ENCODE measurements at places on chromosomes 4 and X. TPM values are rescaled to one million over a fixed set of nuclear protein-coding genes. Genes with fewer than 3 reads are reported as not detected.

DNA sequence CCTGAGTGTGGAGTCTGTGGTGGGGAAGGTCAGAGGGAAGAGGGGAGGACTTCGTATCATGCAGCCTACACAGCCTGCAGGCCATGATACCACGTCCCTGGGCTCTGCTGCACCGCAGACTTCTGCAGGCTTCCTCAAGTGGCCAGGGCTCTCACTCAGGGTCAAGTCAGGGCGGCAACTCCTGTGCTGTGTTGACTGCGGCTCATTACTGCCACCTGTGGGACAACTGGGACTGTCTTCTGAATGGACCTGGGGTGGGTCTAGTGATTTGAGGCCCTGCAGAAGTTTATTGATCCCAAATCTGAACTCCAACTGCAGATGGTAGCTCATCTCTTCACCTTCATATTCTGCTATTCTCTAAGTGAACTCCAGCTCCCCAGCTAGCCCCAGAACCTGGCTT, 167.1 kb downstream of the NSUN7 start:
- no peaks in the 10 kb centered on the region for H3K27me3 ChIP-seq
- DNase-seq, result peak; percentile 67
- no peaks in the 10 kb centered on the region for H3K4me1 ChIP-seq
- H3K4me3 ChIP-seq, result no peak overlapping the region
- no peaks in the 10 kb centered on the region for H3K36me3 ChIP-seq

DNA sequence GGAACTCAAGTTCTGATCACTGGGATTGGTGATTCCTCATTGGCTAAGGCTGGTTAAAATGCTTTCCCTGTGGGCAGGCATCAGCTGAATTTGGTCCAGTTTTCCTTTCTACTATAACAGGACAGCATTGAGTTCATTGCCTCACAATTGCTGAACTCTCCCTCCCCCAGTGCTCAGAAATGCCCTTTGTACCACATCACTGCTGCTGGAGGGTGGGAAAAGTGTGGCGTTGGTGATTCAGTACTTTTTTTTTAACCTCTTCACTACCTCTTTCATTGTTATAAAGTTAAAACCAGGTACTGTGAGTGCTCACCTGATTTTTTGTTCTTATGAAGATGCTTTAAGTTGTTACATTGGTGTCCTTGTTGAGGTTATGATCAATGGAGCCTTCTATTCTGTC, 69.3 kb upstream of the IL2 start:
- DNase-seq, result peak; percentile 55
- H3K36me3 ChIP-seq, result no peaks in the 10 kb centered on the region
- H3K4me3 ChIP-seq, result no peak overlapping the region
- H3K4me1 ChIP-seq, result no peaks in the 10 kb centered on the region
- no peaks in the 10 kb centered on the region for H3K27me3 ChIP-seq

DNA sequence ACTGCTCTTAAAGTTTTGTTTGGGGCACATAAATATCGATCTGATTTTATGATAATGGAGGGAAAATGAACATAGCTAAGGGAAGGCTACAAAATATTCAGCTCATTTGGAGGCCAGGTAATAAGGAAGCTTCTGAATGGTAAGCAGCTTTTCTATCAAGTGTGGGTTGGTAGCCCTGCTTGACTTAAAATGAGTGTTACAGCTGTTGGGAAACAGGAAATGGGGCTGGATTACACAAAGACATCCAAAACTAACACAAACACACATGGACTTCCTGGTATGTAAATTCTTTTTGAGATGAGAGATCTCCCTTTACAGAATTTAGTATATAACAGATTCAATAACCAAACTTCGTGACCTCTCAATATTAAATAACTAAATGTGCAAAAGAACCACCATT, 58.0 kb downstream of the FGF16 start:
- DNase-seq, result no peak
- H3K4me1 ChIP-seq, result no peaks in the 10 kb centered on the region
- H3K27me3 ChIP-seq, result no peaks in the 10 kb centered on the region
- H3K36me3 ChIP-seq, result peaks cover 8% of the 10 kb centered on the region
- H3K27ac ChIP-seq, result peak overlapping the region; percentile 43

- no peak overlapping the region for H3K27ac ChIP-seq
- H3K4me1 ChIP-seq, result no peaks in the 10 kb centered on the region
- no peaks in the 10 kb centered on the region for H3K36me3 ChIP-seq
- no peaks in the 10 kb centered on the region for H3K27me3 ChIP-seq
- no peak overlapping the region for H3K4me3 ChIP-seq
These were observed 42.7 kb upstream of the RASSF6 start for GRCh38 chr4:73662709-73663546.

DNA sequence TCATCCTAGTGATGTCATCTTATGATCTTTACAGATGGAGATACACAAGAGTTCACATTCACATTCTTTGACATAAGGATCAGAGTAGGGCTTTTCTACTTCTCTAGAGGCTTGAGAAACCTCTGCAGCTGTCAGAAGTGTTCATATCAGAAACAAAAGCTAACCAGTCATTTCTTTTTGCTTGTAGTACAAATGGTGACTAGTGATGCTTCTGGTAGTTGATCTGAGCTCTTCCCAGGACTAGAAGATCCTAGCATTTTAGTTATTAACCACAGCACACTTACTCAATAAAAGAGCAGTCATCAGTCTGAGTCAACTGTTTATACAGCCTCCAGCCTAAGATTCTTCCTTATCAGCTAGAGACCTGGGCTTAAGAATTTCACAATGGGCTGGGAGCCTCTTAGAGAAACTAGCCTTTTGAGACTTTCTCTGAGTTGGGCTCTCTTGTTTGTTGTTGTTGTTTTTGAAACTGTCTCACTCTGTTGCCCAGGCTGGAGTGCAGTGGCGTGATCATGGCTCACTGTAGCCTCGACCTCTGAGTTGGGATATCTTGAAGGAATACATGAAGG, 84.1 kb downstream of the TMEM164 start:
- no peak overlapping the region for H3K27ac ChIP-seq
- no peak for DNase-seq
- no peak overlapping the region for H3K4me3 ChIP-seq
- no peaks in the 10 kb centered on the region for H3K27me3 ChIP-seq
- H3K36me3 ChIP-seq, result no peaks in the 10 kb centered on the region

LPAR4 gene
- 0.77 TPM for total RNA-seq

- peak overlapping the region; percentile 79 for H3K4me3 ChIP-seq
- H3K27ac ChIP-seq, result peak overlapping the region; percentile 44
- H3K4me1 ChIP-seq, result peaks cover 16% of the 10 kb centered on the region
- peak; percentile 75 for DNase-seq
These were observed 789 bp downstream of the ARHGAP10 start for GRCh38 chr4:147732518-147733235.

DNA sequence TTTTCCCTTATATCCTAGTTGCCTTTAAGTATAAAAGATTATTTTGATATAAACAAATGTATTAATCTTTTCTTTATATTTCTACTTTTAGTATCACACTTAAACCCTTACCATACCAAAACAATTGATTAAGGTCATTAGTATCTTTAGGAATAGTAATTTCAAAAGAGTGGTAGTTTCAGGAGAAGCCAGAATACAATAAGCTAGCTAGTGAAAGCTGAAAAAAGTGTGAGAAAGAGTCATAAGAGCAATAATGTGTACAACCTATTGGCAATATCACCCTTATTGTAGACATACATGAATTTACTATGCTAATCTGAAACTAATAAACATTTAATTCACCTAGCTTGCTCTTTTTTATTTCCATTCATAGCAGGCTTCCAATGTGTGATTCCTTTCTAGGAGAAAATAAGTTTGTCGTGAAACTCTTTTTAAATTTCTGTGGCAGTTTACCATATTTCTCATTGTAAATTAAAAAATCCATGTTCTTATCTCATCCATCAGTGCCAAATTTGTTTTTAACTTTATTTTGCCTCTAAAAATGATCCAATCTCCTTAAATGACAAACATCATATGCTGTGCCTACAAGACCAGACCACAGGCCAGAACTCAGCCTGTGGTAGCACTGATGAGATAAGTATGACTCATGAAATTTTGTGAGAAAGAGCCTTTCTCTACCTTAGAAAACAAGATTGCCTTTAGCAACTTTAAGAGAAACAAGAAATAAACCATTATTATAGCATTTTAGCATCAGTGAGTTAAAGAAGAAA, 8.1 kb downstream of the NEK1 start:
- no peaks in the 10 kb centered on the region for H3K4me1 ChIP-seq
- no peak overlapping the region for H3K27ac ChIP-seq
- DNase-seq, result no peak
- H3K4me3 ChIP-seq, result no peak overlapping the region
- no peaks in the 10 kb centered on the region for H3K27me3 ChIP-seq

DNA sequence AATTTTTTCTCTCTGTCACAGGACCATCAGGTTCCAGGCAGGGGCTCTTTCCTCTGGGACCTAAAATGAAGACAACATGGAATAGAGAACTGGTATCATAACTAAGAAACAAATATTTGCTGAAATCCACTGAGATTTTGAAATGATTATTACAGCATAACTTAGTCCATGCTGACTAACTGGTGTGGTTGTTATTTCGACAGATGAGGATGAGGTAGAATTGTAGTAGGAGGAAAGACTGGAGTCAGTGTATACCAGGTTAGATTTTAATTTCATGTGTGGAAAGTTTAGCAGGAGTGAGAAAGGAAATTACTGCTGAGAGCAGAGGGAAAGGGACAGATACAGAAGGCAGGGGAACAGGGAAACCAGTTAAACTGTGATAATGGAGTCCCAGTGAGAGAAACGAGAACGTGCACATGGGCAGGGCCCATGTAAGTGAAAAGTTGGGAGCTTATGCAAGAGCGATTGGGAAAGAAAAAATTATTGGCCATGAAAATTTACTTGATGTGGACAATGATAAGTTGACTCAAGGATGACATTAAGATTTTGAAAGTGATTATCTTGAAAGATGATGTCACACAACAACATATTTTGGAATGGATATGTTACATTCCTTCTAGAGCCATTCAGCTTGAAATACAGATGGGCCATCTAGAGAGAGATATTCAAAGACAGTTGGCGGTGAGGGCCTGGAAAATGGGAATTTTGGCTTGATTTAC, 98.7 kb upstream of the DDIT4L start:
- H3K36me3 ChIP-seq, result no peaks in the 10 kb centered on the region
- no peak overlapping the region for H3K4me3 ChIP-seq
- no peaks in the 10 kb centered on the region for H3K4me1 ChIP-seq

- no peak for DNase-seq
- peaks cover 5% of the 10 kb centered on the region for H3K4me1 ChIP-seq
- H3K27me3 ChIP-seq, result no peaks in the 10 kb centered on the region
- H3K27ac ChIP-seq, result peak overlapping the region; percentile 6
- H3K4me3 ChIP-seq, result no peak overlapping the region
These were observed 96.4 kb downstream of the GPC3 start for GRCh38 chrX:133888984-133889383.

GRCh38 chr4:70718811-70719604, 2.8 kb upstream of the RUFY3 start:
- no peak overlapping the region for H3K27ac ChIP-seq
- no peaks in the 10 kb centered on the region for H3K27me3 ChIP-seq
- peak; percentile 8 for DNase-seq
- peaks cover 5% of the 10 kb centered on the region for H3K4me1 ChIP-seq

- H3K4me1 ChIP-seq, result no peaks in the 10 kb centered on the region
- H3K36me3 ChIP-seq, result no peaks in the 10 kb centered on the region
- no peak overlapping the region for H3K27ac ChIP-seq
- H3K4me3 ChIP-seq, result no peak overlapping the region
- no peaks in the 10 kb centered on the region for H3K27me3 ChIP-seq
These were observed 34.6 kb downstream of the UGT2A3 start for GRCh38 chr4:68917016-68917415.

DNA sequence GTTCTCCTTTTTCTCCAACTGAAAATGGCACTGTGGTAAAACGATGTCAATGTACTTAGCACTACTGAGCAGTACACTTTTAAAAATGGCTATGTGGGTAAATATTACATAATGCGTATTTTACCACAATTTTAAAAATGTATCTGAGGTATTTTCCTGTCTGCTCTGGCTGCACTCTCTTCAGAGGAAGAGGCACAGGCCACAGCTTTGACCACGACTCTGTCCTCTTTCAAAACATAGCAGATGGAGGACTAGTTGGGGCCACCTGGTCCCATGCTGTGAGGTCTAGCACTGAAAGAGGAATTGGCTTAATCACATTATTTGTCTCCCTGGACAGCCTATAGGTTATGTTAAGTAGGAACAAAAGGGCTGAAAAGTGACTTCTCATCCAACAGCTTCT, 5.2 kb downstream of the KCNE5 start:
- no peaks in the 10 kb centered on the region for H3K27me3 ChIP-seq
- no peaks in the 10 kb centered on the region for H3K36me3 ChIP-seq
- H3K4me3 ChIP-seq, result no peak overlapping the region
- DNase-seq, result no peak

DNA sequence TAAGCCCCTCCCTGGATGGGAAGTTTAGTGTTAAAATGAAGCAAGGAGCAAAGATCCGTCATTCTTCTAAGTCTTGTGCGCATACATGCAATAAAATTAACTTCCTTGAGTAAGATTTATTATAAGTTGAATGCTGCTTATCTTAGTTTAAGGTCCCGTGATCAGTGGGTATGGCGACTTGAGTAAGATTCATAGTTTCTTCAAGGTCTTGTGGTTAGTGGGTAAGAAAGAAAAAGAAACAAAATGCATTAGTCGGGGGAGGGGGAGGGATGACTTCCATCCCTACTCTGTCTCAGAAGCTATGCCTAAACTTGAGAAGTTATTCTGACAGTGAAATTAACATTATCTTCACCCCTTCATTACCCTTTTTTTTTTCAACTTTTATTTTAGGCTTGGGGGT, 127.3 kb upstream of the MAGEB16 start:
- no peak overlapping the region for H3K4me3 ChIP-seq
- H3K36me3 ChIP-seq, result no peaks in the 10 kb centered on the region
- DNase-seq, result no peak

DNA sequence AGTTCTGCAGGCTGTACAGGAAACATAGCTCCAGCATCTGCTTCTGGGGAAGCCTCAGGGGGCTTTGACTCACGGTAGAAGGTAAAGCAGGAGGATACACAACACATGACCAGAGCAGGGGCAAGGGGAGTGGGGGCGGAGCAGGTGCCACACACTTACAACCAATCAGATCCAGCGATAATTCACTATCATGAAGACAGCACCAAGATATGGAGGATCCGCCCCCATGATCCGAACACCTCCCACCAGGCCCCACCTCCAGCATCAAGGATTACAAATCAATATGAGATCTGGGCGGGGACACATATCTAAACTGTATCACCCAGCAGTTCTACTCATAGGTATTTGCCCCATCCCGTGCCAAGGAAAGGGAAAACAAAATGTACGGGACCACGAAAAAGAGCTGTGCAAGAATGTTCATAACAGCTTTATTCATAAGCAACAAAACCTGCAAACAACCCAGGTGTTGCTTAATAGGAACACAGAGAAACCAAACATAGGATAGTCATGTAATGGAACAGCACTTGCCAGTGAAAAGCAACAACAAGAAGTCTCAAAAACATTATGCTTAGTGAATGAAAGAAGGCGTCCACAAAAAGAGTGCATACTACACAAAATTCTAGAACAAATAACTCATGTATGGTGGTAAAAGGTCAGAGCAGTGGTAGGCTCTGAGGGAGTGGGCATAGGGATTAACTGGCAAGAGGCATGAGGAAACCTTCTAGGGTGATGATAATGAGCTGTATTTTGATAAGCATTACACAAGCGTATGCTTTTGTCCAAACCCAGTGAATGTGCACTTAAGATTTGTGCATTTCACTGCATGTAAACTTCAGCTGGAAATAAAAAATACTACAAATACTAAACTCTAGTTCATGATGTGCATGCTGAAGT, 130.9 kb upstream of the FAM9B start:
- H3K4me3 ChIP-seq, result no peak overlapping the region
- peak; percentile 57 for DNase-seq
- peaks cover 6% of the 10 kb centered on the region for H3K4me1 ChIP-seq
- no peaks in the 10 kb centered on the region for H3K27me3 ChIP-seq

CYTL1 gene
- 0.57 TPM for total RNA-seq
